Jurkat, Clone E6-1 (cell line): ENCODE measurements at places on chromosomes 1 and 21.
A peak's percentile ranks its signal among the peaks of the same experiment; 100 is the strongest.

DNA sequence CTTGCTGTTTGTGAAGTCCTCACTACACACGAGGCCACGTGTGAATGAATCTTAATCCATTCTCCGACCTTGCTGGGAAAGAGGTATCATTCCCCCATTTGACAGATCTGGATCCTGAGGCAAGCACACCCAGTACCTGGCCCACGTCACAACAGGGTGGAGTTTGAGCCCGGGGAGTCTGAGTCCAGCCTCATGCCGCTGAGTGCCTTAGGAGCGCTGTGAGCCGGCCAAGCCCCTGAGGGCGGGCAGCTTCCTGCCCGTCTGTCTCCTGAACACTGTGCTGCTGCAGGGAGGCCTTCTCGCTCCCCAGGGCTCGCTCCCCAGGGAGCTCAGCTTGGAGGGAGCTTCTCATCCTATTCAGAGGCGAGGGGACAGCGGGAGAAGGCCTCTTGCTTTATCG is 29.7 kb downstream of the SLC45A1 start:
- no peak for DNase-seq

- DNase-seq: no peak
Measured at GRCh38 chr21:41024746-41025254, 143.2 kb upstream of the BACE2 start.

- no peak for DNase-seq
Measured at GRCh38 chr1:38123356-38124135, 77.0 kb upstream of the POU3F1 start.

GRCh38 chr1:230282157-230282556 is 144.0 kb downstream of the PGBD5 start:
- peak; percentile 65 for DNase-seq

DNA sequence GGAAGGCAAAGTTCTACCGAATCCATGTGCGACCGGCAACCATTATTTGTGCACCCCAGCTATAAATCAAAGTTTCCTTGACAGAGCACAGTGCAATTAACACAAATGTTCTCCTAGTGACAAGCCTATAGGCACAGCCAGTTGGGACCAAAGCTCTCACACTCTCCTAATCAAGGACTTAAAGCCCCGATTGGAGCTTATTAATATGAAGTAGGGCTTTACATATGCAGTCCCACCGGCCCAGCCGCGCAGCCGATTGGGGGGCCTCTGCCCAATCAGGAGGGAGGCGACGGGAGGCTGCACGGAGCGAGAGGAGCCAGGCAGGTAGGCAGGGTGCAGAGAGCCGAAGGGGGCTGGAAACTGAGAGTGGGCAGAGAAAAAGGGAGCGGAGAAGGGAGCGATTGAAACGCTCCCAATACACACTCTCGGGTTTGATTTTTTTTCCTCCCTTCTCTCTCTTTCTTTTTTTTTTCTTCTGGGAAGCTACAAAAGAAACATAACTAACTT is at the start of gene ESRRG:
Gene ESRRG (minus strand): TSS at position 156 of the 507 bp plus-strand sequence. CDS start 130 bp downstream, at position 26.
- DNase-seq: no peak

DNA sequence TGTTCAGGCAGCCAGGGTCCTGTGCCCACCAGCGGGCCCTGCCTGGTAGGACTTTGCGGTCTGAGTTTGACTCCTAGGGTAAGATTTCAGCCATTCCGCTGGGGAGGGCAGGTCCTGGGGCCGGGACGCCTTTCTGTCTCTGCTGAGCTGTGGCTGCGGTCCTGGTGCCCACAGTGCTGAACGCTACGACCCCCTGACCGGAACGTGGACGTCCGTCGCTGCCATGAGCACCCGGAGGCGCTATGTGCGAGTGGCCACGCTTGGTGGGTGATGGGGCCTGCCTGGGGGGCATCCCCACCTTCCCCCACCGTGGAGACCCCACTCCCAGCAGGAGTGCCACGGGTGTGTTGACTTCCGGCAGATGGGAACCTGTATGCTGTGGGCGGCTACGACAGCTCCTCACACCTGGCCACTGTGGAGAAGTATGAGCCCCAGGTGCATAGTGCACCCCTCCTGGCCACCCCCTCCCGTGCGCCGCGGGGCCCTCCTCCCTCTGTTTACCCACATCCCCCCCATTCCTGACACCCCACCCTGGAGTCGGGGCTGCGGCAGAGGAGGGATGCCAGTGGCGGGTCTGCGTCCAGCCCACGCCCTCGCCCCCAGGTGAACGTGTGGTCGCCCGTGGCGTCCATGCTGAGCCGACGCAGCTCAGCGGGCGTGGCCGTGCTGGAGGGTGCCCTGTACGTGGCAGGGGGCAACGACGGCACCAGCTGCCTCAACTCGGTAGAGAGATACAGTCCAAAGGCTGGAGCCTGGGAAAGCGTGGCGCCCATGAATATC is 2.3 kb upstream of the PLEKHN1 start:
- no peak for DNase-seq

GRCh38 chr1:119714583-119714982 is 2.8 kb downstream of the PHGDH start:
- no peak for DNase-seq

DNA sequence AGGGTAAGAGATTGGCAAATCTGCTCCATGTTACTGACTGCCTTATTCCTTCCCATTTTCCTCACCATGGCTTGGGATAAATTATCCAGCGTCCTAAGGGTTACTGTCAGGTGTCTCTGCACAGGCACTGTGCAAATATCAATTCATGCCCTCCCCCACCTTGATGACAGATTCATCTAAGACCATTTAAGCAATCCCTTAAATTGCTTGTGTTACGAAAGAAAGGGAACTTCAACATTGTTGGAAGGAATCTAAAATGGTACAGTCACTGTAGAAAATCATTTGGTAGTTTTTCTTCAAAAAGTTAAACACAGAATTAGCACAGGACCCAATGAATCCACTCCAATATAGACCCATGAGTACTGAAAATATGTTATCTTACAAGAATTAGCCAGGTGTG is 17.6 kb upstream of the MTARC2 start:
- no peak for DNase-seq

GRCh38 chr1:186994897-186995296 is 166.1 kb downstream of the PLA2G4A start:
- DNase-seq: no peak

GRCh38 chr1:199746666-199747384 is 280.7 kb upstream of the NR5A2 start:
- DNase-seq: no peak

DNA sequence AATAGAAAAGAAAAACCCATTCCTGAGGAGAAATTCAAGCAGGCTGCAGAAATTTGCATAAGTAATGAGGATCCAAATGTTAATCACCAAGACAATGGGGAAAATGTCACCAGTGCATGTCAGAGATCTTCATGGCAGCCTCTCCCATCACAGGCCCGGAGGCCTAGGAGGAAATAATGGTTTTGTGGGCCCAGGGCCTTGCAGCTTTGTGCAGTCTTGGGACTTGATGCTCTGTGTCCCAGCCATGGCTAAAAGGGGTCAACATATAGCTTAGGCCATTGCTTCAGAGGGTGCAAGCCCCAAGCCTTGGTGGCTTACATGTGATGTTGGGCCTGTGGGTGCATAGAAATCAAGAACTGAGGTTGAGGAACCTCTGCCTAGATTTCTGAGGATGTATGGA is 22.7 kb downstream of the RAB3GAP2 start:
- DNase-seq: no peak

DNA sequence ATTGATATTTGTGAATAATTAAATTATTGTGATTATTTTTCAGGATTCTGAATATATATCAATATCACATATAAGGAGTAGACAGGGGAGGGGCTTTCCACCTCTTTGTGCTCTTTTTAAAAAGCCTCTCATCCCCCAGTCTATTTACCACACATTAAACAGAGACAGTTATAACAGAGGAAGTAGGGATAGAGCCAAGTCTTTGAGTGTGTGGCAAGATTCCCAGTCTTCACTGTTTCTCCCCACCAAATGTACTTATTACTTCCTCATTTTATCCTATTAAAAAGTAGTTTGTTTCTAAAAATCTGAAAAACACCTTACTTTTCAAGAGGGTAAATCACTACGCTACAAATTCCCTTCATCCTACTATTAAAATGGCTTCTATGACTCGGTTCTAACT is 46.7 kb downstream of the EPS15 start:
- DNase-seq: no peak

DNA sequence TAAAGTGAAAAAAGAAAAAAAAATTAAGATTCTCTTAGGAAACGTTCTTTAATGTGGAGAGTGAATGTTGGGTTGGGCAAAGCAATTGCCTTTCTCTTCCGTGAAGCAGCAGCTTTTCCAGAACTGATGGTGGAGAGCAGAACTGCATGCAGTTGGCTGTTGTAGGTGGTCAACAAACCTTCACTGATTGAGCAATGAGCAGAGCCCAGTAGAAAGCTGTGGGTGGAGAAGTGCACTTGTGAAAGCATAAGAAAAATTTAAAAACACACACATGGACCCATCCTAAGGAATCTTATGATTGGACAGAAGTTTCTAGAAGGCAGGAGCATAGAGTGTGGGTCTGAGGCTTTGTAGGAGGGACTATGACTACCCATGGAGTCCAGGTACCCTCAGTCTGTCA is 4.5 kb downstream of the PRELP start:
- DNase-seq: no peak

DNA sequence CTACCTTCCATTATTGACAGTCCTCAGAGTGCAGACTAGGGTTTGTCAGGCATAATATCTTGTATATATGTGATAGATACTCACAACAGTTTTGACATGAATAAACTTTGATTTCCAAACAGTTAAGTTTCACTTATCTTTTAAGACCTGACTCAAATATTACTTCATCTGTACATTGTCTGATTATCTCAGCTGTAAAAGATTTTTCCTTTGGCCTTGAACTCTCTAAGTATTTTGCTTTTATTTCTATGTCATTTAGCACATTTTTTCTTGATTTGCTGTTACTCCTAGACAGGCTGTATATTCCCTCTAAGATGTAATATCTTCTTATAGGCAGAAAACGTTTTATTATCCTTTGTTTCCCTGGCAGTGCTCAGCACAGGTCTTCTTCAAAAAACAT is 65.6 kb upstream of the DMRTA2 start:
- no peak for DNase-seq

DNA sequence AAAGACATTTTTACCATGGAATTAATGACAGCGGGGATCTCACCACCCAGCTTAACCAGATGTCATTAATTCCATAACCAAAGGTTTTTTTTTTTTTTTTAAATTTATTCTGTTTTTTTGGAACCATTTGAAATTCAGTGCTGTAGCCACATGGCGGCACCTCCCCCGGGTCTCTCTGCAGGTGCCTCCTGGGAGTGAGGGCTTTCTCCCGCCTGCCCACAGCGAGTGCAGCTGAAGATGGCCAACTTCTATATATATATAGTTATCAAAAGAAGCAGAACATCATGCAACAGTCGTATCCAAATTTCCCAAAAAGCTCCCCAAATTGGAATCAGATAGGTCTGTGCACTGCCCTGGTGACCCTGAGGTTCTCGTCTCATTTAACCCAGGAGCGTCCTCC is 3.6 kb downstream of the KRTAP10-8 start:
- no peak for DNase-seq

- DNase-seq: no peak
Measured at GRCh38 chr1:234397732-234398131, 24.5 kb downstream of the COA6 start.

GRCh38 chr1:182404781-182405180 is 4.3 kb upstream of the TEDDM1 start:
- DNase-seq: peak; percentile 37

DNA sequence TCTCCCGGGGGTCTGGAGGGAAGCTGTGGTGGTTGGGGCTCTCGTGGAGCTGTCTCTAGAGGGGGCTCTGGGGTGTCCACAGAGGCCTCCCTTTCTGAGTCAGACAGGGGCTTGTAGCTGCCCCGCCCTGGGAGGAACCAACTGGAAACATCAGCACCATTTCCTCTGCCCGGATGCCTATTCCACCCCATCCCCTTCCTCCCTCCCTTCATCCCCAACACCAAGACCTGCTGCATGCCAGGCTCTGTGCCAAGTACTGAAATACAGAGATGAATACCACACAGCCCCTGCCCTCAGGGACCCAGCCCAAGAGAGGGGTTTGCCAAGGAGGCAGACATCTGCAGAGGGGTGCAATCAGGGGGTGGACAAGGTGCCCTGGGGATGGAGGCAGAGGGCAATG is 125.6 kb upstream of the ADAR start:
- DNase-seq: no peak

- DNase-seq: peak; percentile 21
Measured at GRCh38 chr1:183567584-183567983, 22.7 kb downstream of the NCF2 start.

DNA sequence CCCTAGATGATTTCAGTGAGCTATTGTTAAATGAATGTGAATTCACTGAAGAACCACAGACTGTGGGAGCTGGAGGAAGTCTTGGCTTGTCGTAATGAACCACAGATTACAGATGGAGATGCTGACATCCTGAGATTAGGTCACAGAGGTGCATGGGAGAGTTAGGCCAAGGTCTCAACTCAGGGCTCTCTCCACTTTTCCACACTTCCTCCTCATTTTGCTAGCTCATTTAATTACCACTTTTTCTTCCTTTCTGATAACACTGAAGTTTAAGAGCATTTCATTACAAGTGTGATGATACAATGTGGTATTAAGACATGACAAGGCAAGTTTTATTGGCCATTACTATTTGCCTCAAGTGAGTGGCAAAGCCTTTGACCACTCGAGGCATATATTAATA is 30.8 kb downstream of the ST6GALNAC3 start:
- peak; percentile 37 for DNase-seq

DNA sequence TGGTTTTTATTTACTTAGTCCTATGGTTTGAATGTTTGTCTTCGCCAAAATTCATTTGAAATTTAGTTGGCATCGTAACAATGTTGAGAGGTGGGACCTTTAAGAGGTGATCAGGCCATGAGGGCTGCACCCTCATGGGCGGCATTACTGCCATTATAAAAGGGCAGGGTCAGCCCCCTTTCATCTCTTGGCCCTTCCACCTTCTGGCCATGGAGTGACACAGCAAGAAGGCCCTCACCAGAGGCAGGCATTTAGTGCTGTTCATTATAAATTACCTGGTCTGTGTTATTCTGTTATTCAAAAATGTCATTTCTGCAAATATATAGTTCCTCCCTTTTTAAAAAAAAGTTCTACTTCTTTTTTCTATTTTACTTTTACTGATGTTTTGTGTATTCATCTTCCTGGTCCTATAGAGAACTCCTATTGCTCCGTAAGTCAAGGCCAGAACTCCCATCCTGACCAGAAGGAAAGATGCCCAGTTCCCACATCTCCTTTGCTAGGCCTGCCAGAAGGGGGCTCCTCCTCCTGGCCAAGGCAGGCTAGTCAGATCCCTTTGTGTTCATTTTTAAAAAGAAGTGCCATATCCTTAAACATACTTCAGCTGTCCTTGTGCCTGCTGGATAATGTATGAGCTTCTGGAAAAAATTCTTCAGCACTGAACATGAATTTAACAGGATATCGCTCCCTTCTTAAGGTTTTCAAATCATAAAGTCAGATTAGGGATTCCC is 10.0 kb upstream of the LBR start:
- DNase-seq: no peak
